ENCODE measurements at places on chromosomes 2 and 18.

DNA sequence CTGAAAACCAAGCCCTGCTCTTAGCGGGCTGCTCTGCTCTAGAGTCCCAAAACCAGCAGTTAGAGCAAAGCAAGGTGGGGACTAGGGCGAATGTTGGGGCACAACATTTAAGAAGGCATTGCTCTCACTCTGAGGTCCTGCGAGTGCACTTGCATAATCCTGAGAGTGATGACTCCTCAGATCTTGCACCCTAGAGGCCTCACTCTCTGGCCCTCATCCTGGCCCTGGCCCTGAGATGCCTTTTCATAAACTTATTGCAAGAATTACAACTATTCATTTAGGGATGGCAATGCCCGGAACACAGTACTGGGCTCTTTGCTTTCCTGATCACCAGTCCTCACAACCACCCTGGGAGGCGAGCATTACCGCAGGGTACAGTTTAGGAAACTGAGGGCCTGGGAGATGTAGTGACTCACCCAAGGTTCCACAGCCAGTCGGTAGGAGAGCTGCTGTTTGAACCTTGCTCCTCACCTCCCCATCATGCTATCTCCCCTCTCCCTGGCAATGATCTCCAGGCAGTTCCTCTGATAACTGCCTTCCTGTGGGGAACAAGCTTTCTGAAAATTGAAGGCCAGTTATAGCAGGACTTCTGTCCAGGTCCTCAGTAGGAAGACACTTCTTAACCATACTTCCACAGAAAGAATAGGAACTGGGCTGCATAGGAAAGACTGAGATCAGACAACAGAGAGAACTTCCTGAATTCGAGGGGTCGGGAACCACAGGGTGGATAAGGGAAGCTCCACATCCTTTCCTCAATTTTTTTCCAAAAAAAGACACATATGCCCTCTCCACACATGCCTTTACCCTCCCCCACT, 91.3 kb downstream of the TNS1 start:
- no peak for DNase-seq

DNA sequence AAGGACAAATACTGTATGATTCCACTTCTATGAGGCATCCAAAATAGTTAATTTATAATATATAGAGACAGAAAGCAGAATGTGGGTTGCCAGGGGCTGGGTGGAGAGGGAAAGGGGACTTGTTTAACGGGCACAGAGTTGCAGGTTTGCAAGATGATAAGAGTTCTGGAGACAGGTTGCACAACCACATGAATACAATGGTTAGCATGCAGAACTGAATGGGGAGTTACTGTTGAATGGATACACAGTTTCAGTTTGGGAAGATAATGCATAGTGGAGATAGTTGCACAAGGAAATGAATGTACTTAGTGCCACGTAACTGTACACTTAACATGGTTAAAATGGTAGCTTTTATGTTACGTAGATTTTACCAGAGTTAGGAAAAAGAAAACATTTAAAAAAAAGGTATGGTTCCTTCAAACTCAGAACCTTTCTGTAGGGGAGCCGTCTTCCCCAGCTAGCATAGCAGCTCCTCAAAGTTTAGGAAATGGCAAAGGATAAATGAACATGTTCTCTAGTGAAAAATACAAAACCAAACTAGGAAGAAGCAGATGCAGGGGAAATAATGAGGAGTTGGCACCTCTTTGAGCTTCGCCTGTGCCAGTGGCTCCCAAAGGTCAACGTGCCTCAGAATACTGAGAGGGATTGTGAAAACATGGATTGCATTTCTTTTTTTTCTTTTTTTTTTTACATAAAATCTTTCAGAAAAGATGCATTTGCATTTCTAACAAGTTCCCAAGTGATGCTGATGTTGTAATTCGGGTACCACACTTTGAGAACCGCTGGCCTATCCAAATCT, 95.2 kb downstream of the ZCCHC2 start:
- no peak for DNase-seq

- DNase-seq, result no peak
Measured at GRCh38 chr18:26003817-26004216, 86.6 kb downstream of the SS18 start.

DNA sequence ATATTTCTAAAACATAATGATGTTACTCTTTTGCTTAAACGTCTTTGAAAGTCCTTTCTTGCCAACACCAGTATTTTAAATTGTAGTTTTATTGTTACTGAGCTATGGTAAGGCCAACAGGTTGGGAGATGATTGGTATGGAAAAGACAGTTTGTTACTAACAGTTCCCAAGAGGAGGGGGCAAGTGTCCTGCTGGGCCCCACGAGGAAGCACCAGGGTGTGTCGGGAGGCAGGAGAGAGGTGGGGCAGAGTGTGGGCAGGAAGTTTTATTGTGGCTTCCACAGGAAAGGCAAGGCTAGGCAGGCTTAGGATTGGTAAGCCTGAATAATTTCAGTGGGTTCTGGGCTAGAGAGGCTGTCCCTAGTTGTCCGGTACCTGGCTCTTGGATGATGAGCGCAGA, 134.3 kb downstream of the SOCS6 start:
- no peak for DNase-seq

GRCh38 chr2:102177814-102178478, 8.9 kb upstream of the IL1RL2 start:
- no peak for DNase-seq

DNA sequence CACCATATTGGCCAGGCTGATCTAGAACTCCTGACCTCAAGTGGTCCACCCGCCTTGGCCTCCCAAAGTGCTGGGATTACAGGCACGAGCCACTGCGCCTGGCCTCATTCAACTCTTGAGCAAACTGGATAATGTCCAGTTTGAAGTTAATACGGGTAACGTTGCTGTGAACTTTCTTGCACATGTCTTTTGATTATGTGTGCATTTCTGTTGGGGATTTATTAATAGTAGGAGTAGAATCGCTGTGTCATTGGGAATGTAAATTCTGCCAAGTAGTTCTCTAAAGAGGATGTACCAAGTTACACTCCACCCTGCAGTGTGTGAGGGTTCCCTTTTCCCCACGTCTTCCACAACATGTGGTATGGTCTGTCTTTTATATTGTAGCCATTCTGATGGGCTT, 6.2 kb downstream of the IMPA2 start:
- DNase-seq, result no peak

GRCh38 chr2:60496956-60497355, 56.5 kb downstream of the BCL11A start:
- no peak for DNase-seq

DNA sequence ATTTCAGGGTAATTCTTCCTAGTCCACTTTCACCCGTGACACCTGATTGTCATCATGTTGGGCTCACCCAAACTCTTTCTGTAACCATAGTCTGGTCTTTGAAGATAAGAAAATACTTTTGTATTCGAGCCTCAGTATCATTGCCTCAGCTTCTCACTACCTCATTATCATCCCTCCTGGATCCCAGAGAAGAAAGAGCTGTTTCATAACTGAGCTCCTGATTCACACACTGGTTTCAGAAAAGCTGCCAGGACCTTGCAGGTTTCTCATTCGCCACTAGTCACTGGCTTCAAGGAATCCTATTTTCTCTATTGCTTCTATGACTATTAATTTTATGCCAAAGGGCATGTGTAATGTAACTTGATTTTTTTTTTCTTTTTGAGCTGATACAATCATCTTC, 2.9 kb upstream of the CRIM1 start:
- no peak for DNase-seq

DNA sequence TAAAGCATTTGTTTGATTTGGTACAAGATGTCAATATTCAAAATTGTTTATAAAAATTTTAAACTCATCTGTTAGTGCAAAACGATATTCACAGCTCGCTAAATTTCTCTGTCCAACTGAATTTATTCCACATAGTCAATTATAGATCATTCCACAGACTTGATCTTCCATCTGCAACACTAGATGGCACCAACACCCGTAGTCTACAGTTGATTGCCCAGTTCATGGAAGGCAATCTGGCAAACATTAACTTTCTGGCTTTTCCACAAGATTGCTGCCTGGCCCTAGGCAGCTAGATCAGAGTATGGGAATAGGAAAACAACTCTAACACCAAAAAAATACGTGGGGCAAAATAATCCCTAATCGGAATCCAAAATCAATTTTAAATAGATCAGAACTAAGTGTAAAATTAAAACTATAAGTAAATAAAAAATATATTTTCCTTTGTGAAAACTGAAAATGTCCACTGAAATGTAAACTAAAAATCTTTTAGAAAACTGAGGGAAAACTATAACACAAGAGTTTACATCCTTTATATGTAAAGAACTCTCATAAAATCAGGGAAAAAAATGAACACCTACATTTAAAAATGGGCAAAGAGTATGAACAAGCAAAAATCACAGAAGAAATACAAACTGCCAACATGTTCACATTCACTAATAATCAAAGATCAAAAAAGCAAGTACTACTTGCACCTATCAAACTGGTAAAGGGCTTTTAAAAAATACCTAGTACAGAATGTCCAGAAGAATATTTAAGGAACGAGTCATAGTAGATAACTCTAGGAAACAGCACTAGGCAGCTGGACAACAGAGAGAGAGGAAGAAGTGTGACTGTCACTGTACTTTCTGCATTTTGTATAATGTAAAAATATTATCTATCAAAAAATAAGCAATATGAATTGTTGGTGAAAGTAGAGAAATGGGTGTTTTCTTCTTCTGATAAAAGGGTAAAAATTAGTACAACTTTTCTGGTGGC, 35.0 kb downstream of the RTN4 start:
- peak; percentile 78 for DNase-seq

DNA sequence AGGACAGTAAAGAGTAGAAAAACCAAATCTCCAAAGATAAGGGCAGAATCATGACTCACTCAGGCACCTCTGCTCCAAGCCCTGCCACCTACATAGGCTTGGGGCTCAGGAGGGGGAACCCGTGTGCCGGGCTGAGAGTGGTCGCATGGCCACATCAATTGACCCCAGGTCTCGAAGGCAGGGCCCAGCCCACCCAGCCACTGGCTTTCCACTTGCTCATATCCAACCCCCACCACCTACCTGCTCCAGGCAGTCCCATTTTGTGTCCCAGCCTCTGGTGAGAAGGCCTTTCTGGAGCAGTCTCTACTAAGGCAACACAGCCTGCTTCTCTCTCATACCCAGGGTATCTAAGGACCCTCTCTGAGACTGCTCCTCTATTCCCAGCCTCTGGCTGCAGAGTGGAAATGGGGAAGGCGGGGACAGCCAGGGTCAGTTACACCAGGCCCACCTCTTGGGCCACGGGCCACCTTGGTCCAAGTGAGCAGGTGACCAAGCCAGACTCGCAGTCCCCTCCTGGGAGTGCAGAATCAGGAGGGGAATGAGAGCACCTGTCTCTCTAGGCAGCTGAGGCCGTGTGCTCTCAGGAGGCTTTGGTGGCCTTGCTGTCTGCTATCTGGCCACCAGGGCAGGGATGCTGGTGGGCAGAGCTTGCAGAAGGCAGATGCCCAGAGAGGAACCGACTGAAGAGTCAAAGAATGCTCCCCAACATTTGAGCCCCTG, 20.8 kb downstream of the TFCP2L1 start:
- peak; percentile 26 for DNase-seq

DNA sequence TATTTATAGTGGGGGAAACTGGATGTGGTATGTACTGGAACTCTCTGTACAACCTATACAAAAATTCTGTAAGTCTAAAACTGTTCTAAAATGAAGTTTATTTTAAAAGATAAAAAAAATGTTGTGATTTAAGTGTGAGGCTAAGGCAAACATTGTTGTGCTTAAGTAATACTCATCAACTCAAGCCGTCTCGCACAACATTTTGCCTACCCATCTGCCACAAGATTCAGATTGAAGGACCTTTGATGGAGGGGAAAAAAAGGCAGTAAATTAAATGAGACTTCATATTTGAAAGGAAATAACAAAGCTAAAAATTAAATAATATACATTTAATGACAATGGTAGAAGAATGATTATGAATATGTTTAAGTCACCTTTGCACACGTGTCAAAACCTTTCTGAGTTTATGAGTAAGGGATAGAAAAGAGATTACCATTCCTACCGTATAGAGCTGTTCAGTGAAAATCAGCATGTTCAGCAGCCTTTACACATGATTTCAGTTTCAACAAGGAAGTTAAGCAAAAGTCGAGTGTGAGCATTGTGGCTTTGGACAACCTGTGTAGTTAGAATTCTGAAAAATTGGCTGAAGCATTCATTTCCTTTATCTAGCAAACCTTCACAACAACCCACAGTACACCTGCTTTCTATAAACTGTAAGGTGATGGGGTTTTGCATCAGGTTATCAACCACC, 499.3 kb downstream of the IRS1 start:
- DNase-seq, result no peak

DNA sequence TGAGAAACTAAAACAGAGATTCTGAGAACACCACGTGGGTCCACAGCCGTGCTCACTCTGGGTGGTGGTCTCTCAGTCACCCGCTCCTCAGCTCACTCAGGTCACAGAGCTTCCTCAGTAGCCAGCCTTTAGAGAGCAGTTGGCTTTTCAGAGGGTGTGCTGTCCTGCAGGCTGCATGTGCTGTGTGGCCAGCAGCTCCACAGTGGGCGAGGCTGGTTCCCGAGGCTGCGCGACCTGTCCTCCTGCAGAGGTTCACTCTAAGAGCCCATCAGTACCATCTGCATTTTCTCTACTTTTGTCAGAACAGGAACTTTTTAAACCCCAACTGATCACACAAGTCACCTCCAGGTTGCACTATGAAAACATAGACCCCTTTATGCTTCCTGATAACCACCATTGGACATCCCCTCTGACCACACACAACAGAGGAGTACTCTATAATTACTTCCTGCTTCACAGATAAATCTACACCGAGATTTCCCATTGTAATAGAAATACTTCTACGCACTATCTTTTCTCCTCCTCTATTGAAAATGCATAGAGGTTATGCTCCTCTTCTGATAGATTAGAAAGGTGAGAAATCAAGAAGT, 93.1 kb downstream of the GYPC start:
- no peak for DNase-seq

DNA sequence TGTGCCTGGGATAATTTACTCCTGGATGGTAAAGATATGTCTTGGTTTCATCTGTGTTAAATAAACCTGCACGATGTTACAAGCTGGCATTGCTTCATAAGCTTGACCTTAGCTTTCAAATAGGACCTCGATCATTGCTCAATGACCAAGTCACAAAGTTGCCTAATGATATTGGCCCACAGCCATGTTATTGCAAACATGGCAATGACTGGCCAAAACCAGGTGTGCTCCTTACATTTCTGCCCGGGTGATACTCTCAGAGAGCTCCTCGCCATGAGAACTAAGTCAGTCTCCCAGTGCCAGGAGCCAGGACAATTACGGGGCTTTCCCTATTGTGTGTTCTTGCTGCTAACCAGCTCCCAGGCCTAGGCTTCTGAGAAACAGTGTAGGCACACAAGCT, 72.5 kb upstream of the CYP1B1 start:
- no peak for DNase-seq

Measured in NCI-H526 (cell line).